Mucosa of descending colon (tissue), 3 donors: ENCODE measurements at places on chromosomes 11 and 22.

DNA sequence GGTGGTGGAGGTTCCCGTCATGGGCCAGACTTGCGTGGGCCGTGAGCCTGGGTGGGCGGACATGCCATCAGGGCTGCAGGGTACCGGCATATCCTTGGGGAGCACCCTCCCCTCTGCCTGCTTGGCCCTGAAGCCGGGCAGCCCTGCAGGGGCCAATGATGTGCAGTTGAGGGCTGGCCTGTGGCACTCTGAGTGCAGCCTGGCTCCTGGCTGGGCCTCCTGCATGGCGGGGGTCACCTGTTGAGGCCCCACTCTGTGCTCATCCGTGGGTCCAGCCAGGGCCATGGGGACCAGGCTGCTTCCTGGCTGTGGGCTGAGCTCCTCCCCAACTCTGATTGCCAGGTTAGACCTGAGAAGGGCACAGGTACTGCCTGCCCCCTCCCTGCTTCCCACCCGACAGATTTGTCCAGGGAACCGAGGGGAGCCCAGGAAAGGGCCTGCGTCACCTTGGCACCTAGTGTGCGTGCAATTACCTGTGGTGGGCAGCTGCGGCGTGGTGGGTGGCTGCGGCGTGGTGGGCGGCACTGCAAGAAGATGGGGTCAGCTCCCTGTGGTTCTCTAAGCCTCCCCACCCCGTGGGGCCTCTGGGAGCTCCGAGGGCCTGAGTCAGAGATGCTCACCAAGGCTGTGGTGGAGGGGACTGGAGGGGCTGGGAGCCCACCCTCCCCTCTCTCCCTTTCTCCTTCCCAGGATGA lies 16.2 kb downstream of the MUC6 start:
- DNase-seq: no peak

DNA sequence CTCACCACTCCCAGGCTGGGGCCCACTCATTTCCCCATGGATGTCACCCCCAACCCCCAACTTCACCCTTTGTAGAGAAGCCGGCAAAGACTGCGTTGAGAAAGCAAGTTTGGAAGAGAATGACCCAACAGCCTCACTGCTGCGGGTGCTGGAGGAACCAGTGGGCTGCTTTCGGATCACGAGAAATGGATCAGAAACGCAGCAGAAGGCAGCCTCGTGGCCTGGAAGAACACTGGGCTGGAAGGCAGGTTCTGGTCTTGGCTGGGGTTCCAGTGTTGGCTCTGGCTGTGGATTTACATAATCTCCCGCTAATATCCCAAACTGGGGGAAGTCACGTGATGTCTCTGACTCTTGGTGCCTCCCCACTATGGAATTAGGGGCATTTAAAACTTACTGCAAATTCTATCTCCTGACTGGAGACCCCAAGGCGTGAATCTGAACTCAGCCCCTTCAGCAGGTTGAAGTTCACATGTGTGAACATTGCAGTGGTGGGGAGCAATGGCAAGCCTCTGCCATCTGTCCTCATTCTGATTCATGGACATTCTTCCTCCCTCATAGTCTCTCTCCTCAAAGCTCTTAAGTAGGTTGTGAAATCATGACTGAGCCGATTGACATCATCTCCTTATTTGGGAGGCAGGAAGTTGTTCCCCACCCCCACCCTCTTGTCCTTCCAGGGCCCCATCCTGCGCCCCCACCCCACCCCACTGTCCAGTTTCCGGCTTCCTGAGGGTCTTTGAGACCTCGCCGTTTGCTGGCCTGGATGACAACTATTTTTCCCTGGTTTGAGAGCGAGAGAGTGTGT lies 37.0 kb upstream of the TIMP3 start:
- DNase-seq: peak; percentile 28

DNA sequence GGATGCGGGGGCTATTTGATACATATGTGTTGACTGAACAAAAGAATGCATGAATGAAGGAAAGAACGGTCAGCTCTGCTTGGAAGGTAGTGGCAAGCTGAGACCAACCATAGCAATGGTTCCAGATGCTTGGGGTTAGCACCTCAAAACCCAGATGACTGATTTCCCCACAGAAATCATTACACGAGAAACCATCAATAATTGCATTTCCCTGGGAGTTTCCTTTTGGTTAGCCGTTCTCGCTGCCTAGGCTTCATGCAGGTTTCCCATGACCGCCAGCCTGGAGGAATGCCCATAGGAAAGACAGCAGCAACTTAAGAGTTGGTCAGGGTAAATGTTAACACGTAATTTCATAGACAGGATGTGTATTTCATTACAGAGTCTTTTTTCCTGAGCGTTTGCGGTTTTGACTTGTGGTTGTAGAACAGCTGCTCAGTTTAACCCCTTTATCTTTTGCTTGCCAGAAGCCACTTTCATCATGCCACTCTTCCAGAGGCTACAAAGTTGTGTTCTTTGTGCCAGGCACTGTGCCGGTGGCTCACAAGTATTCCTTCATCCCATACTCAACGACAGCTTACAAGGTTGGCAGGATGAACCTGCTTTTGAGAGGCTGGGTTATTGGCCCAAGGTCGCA lies 2.8 kb downstream of the IL17RA start:
- DNase-seq: peak; percentile 54

- DNase-seq: no peak
Measured at GRCh38 chr11:38990139-38990538, 2392.1 kb upstream of the RAG2 start.

- DNase-seq: no peak
Measured at GRCh38 chr11:2221591-2221990, 48.8 kb downstream of the ASCL2 start.

- no peak for DNase-seq
Measured at GRCh38 chr11:86219311-86220193, 25.0 kb upstream of the EED start.

- peak; percentile 68 for DNase-seq
Measured at GRCh38 chr11:63764679-63765647, 3.6 kb downstream of the ZFTA start.

GRCh38 chr11:86204356-86204755 lies 40.2 kb upstream of the EED start:
- no peak for DNase-seq

GRCh38 chr22:38110008-38110862 lies at the start of gene BAIAP2L2:
TSS of gene BAIAP2L2 (minus strand) at chr22:38110684. CDS start at chr22:38110525, 159 bp downstream.
- DNase-seq: peak; percentile 77

- DNase-seq: no peak
Measured at GRCh38 chr11:26095340-26095739, 236.6 kb upstream of the ANO3 start.

GRCh38 chr22:30005213-30005857 lies 74.9 kb upstream of the HORMAD2 start:
- DNase-seq: peak; percentile 85

- no peak for DNase-seq
Measured at GRCh38 chr11:69171476-69172240, 15.9 kb downstream of the SMIM38 start.

DNA sequence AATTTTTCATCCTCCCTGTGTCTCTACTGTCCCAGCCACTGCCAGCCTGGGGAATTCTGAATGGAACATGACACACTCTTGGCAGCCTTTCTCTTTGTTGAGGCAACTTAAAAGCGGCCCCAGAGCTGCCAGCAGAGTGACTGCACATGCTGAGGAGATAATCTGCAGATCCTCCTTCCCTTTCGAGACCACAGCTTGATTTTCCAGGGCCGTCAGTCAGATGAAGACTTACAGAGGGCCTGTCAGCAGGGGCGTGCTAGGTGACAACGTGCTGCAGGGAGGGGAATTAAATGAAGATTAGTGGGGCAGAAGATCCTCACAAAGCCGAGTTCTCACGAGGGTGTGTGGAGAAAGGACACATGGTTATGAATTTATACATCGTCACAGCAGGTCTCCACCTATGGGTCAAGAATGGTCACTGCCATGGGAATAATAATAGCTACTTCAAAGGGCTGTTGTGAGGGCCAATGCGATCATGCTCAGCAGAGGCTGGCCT lies 193.5 kb upstream of the PITPNB start:
- no peak for DNase-seq
